GM10248 (cell line): ENCODE measurements at places on chromosomes 3 and 15.

DNA sequence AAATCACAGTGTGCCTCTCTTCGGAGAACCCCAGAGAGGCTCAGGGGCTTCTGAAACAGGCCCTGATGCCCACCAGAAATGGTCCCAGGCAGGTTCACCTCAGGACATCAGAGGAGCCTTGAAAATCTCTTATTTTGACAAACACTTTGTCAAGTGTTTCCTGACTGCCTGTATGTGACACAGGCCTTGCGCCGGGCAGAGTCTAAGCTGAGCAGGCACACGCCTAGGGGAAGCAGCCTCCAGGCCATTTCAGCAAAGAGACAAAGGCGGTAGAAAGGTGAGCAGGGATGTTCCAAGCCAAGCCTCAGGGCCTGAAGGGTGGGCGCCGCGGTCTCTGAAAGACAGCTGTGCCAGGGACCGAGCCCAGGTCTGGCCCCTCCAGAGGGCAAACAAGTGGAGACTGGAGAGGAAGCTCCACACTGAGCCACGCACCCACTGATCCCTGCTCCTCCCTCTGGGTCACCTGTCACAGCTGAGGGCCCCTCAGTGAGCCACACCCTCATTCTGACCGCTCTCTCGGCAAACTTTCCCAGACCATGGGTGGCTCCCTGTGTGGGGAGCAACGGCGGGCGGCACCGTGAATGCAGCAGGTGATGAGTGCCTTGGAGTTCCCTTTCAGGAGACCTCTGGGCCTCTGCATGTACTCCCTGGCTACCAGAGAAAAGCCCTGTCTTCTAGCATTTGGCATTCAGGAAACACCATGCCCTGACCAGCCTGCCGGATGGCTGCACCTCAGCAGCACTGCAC is 136.1 kb downstream of the ADAMTS17 start:
- DNase-seq: no peak

DNA sequence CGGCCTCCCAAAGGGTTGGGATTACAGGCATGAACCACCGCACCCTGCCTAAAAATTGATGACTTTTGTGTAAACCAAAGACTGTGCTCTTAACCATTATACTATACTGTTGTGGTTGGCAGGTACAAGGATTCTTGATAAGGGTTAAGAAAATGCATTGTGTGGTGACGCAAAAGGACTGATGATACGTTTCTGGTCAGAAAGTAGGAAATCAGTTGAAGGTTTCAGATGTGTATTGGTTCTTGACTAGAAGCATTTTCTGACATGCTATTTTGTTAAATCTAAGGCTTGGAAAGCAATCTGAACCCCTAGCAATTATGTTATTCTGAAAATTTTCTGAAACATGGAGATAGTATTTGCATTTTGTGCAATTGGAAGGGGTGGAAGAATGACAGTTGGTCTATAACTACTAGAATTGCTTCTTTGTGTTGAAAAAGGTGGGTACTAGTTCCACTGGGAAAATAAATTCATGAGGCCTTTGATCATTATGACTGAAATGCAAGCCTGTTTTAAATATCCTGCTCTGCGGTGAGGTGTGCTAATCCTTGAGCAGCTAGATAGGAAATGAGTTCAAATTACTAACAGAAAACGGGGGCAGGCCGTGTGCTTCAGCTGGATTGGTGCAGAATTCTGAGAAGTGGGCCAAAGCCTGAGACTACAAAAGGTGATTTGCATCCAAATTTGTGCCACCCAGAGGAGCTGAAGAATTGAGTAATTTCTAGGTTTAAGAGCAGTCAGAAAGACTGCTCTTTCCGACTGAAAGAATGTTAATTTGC is 66.0 kb upstream of the LRRFIP2 start:
- DNase-seq: no peak

- DNase-seq: no peak
Observed at GRCh38 chr15:68983961-68984481, 30.5 kb upstream of the NOX5 start.

DNA sequence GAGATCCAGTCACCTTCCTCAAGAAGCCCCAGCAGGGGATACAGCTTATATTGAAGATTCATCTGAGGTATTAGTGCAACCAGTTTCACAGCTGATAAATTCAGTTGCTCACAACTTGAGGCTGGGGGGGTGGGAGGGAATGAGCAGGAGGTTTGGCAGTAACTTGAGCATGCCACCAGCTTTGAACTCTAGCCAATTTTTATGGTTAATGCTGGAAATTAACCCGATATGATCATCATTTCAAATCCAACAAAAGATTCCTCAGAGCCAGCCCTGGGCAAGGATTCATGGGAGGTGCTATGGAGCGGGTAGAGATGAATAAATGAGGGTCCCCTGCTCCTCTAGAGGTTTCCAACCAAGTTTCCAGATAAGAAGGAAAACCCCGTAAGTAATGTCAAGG is 73.1 kb upstream of the HES1 start:
- no peak for DNase-seq

DNA sequence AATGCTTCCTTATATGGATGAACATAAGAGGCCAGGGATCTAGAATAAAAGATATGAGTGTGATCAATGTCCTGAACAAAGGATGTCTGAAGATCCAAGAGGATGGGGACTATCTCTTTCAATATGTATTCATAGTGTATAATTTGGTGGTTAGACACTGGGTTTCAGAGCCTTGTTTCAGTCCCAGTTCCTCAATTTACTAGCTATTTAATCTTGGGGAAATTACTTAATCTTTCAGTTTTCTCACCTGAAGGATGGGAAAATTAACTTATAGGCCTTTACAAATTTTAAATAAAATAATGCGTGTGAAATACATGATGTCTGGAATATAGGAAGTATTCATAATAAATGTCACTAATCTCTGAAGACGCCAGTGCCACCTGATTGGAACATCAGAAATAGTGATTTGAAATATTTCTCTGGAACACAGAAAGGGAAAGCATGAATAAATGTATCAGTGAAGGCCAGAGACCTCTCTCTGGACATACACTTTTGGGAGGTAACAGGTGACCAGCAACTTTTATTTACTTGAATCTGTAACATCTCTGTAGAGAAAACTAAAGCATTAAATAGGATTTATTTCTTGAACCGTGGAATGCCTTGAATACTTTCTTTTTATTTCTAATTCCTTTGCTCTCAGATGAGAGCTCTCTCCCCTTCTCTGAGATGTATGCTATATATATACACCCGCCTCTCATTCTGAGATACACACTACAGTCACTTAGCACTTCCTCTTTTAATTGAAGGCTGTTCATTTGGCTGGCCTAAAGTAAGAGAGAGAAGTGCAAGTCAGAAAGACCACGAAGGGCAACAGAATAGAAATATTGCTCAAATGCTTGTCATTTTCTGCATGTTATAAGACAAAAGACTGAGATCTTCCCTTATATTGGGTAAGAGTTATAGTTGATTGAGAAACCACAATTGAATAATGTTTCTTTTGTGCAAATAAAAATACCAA is 407.1 kb downstream of the LSAMP start:
- peak; percentile 39 for DNase-seq

GRCh38 chr3:19947549-19948225 is 790 bp downstream of the RAB5A start:
- peak; percentile 34 for DNase-seq

GRCh38 chr15:57335719-57336118 is 40.6 kb upstream of the CGNL1 start:
- no peak for DNase-seq

DNA sequence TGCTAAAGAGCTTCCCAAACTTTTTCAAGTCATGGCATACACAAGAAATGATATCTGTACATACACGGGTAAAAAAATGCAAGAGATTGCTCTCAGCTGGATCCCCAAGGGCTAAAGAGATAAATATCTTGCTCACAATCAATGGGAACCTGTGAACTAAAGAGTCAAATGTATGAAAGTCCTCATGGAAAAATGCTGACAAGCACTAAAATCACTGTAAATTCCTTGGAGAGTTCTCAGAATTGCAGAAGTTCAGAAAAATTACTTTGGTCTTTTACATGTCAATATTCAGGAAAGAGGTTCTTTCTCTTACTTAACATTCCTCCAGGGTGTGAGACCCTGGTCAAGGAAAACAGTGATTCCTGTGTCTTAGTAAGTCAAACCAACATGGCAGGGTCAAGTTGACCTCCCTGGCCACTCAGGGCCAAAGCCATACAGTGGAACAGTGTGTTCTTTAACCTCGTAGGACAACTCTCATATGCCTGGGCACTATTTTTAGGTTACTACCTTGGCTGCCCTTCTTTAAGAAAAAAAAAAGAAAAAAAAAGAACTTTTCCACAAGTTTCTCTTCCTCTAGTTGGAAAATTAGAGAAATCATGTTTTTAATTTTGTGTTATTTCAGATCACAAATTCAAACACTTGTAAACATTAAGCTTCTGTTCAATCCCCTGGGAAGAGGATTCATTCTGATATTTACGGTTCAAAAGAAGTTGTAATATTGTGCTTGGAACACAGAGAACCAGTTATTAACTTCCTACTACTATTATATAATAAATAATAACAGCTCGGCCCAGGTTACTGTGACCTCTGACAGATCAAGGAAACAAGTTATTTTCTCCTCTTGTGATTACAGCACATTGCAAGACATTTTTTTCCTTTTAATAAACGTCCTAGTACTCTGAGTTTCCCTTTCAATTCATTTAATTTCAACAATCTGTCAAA is 12.5 kb downstream of the SSR3 start:
- no peak for DNase-seq

DNA sequence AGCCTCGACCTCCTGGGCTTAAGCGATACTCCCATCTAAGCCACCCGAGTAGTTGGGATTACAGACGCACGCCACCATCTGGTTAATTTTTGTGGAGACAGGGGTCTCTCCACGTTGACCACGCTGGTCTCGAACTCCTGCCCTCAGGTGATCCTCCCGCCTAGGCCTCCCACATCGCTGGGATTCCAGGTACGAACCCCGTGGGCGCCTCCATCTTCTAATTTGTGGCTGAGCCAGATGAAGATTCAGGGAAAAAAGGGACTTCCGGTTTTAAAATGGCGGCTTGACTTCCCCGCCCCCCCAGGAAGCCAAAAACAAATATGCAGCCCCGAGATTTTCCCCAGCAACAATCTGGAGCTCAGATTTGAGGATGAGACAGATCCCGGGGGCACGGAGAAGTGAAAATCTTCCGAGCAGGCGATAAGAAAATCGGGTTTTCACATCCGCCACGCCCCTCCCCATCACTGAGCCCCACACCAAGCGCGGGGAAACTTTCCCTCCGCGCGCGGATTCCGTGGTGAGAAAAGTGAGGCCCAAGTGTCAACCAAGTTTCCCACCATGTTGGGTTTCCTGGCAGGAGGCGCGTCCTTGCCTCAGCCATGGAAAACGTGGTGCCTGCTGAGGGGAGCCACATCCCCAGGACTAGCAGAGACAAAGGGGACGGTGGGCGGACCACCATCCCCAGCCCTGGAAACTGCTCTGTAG is 15.4 kb downstream of the CHST14 start:
- no peak for DNase-seq

- DNase-seq: no peak
Observed at GRCh38 chr3:30393079-30393478, 213.3 kb upstream of the TGFBR2 start.

DNA sequence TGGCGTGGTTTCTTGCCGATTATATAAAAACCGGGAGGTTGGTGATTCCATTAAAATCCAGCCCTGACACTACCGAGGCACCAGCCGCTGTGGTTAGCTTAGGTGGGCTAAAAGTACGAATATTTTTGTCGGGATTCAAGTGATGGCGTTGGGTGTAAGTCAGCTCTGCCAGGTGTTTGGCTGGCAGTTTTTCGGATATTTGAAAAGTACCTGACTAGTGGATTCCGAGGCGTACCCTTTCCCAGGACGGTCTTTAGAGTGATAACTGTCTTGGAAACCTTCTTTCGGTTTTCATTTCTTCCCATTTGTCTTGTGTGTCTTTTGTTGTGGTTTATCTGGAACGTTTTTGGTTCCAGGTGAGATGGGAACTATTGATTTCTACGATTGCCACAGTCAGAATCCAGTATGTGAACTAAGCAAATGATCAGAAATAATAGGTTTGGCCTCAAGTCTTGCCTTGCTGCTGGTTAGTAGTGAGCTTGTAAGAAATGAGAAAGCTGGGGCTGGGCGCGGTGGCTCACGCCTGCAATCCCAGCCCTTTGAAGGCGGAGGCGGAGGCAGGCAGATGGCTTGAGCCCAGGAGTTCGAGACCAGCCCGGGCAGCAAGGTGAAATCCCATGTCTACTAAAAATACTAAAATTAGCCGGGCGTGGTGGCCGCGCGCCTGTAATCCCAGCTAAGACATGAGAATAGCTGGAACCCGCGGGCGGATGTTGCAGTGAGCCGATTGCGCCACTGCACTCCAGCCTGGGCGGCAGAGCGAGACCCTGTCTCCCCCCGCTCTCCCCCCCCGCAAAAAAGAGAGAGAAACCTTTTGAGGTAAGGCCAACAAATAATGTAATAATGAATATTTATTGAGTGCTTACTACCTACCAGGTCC is 1.4 kb downstream of the FYTTD1 start:
- DNase-seq: no peak

DNA sequence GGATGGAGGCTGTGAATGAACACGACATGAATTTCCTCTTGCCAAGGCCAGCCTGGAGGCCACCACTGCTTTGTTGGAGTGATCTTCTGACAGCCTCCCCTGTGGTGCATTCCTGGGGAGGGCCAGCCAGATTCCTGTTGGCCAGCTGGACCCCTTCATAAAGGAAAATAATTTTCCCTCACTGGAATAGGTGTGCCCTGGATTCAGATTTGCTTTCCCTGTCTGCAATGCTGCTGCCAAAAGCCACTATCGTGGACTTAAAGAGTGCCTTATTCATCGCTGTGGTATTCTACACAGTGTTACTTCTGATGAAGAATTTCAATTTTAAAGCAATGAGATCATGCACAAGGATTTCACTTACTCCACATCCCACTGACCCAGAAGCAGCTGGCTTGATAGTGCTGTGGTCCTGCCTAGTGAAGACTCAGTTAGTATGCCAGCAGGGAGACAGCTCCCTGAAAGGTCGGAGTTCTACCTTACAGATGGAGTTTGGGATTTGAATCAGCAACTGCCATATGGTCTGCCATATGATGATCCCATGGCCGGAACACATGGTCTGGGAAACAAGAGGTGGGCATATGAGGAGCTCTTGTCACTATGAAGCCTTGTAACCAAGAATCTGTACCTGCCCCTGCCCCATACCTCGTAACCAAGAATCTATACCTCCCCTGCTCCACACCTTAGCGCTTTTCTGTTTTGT is 145.2 kb downstream of the KLF13 start:
- no peak for DNase-seq

- peak; percentile 76 for DNase-seq
Observed at GRCh38 chr3:52291508-52292181, 4.0 kb downstream of the GLYCTK start.

- DNase-seq: no peak
Observed at GRCh38 chr15:68990992-68991500, 23.4 kb upstream of the NOX5 start.

- no peak for DNase-seq
Observed at GRCh38 chr3:32379831-32380500, 11.7 kb upstream of the CMTM7 start.

- DNase-seq: no peak
Observed at GRCh38 chr3:73284472-73284871, 223.0 kb downstream of the EBLN2 start.

GRCh38 chr3:147428326-147428725 is 19.2 kb downstream of the ZIC1 start:
- DNase-seq: no peak

- no peak for DNase-seq
Observed at GRCh38 chr3:14605067-14605466, 46.5 kb upstream of the CCDC174 start.

GRCh38 chr15:59296181-59296617 is 76.5 kb downstream of the MYO1E start:
- DNase-seq: no peak

GRCh38 chr3:126478581-126479310 is 3.1 kb upstream of the ZXDC start:
- no peak for DNase-seq

GRCh38 chr15:58039079-58040035 is 26.2 kb downstream of the ALDH1A2 start:
- DNase-seq: no peak
